ENCODE measurements at places on chromosomes 2 and 18.

DNA sequence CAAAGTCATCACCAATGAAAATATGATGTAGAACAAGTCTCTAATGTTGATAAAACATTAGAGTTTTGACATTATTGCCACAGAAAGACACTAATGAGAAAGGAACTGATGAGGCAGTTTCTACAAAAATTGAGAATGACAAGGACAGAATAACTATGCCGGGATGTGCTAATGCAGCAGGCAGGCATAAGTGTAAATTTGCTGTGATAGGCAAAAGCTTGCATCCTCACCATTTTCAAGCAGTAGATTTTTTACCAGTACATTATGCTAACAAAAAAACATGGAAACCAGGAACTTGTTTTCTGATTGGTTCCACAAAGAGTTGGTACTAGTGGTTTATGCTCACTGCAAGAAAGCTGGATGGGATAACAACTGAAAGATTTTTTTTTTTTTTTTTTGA, 715.5 kb upstream of the LRRTM4 start:
- DNase-seq, result no peak

- DNase-seq, result no peak
Measured at GRCh38 chr2:163187119-163187518, 348.6 kb upstream of the KCNH7 start.

GRCh38 chr18:13161276-13161899, 57.2 kb upstream of the LDLRAD4 start:
- no peak for DNase-seq

DNA sequence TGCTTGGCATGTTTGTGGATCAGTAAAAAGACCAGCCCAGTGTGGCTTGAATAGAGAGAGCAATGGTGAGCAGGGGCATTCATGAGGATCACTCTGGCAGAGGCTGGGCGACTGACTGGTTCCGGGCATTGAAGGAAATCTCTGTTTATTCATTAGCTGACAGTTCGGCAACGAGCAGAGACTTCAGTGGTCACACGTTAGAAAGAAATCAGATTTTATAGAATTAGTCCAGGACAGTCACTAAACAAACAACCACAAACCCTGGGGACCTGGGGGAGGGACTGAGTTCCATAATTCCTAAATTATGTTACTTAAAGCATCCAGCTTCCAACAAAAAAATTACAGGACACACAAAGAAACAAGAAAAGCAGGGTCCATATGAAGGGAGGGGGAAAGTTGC, 72.5 kb downstream of the NOL10 start:
- DNase-seq, result no peak

GRCh38 chr18:71986351-71987050, 557.6 kb downstream of the CBLN2 start:
- no peak for DNase-seq

DNA sequence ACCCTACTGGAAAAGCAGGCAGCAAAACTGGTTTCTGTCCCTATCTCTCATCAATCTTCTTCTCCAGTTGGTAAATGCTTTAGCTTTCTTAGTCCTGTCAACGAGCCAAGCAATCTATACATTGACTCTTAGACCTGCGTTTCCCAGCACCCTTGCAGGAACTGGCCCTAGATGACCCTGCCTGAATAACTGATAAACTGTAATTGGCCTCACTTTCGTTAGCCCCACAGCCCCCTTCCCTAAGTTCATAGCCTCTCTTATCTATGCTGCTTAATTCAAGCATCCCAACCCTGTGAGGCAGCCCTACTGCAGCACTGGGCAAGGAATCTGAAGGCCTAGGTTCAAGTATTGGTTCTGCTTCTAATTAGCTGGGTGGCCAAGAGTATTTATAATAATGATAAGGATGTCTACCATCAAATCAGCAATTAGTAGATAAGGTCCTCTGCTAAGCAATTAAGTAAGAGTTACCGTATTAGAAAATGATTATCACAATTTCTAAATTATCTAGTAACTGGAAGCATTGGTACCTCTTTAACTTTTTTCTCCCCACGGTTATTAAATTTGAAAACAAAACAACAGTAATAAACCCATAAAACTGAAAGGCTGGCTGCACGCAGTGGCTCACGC, 86.4 kb upstream of the RMDN2 start:
- no peak for DNase-seq

GRCh38 chr18:23563377-23564043, 22.8 kb downstream of the NPC1 start:
- DNase-seq, result no peak

DNA sequence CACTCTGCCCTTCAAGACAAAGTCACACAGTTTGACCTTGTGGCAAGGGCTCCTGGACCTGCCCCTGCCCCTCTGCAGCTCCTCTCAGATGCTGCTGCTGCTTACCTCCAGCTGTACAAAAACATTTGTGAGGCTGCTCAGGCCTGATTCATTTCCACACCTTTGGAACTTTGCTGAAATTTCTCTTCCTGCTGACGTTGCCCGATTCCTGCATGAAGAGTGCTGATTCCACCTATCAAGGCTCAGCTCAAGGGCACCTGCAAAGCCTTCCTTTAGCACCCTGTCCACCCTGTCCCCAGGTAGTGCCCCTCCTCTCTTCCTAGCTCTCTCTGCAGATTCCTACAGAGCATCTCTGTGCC, 738.3 kb upstream of the HS6ST1 start:
- no peak for DNase-seq

DNA sequence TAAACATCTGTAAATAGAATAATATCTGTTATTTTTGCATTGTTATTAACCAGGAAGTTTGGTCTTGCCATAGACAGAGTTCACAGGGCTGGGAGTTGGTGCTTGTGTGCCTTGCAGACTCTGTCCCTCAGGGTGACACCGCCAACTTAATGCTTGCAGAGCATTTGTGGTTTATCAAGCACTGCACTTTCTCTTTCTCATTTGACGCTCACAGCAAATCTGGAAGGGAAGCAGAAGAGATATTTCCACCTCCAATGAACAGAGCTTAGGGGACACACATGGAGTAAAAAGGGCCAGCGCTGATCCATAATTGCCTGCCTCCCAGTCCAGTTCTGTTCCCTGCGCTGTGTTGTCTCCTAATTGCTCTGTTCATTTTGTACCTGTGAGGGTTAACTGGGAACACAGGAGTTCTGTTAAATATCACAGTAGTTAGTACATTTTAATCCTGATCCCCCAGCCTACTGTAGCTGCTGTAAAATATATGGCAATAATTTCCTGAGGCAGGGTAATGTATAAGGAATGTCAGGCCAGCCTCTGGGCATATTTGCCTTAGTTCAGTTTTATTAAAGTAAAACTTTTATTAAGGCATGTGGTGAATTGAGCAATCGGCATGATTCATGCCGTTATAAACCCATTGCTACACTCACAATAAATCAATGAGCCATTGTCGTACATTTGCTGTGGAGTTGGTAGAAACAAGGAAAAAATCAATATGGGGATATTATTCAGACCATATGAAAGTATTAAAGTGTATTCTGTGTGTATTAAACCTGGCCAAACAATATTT, 182.5 kb upstream of the OSR1 start:
- no peak for DNase-seq

DNA sequence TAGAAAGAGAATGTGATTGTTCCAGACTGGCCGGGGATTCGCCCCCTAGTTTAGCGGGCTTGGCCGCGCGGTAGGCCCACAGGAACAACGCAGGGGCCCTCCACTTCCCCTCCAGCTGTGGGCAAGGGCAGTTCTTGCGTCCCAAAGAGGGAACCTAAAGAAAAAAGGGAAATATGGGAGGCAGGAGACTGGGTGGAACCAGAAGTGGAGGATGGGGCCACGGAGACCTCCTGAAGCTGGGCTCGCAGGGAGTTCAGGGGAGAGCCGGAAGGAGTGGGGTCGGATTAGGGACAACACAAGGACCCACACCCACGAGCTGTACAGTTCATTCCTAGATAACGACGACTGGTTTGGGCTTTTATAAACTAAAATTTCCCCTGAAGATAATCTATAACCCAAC, 18.2 kb downstream of the GNLY start:
- DNase-seq, result no peak

- no peak for DNase-seq
Measured at GRCh38 chr2:17940091-17940630, 61.7 kb downstream of the KCNS3 start.

- DNase-seq, result no peak
Measured at GRCh38 chr2:218781691-218782527, at the start of gene CYP27A1. Gene CYP27A1, plus strand, starts transcription at chr2:218782147. Its CDS starts 36 bp downstream, at chr2:218782183.

- no peak for DNase-seq
Measured at GRCh38 chr2:218405746-218406208, 6.1 kb downstream of the CTDSP1 start.

- DNase-seq, result no peak
Measured at GRCh38 chr2:12162269-12163247, 416.1 kb downstream of the LPIN1 start.

GRCh38 chr2:181185421-181185820, 205.0 kb downstream of the UBE2E3 start:
- no peak for DNase-seq

DNA sequence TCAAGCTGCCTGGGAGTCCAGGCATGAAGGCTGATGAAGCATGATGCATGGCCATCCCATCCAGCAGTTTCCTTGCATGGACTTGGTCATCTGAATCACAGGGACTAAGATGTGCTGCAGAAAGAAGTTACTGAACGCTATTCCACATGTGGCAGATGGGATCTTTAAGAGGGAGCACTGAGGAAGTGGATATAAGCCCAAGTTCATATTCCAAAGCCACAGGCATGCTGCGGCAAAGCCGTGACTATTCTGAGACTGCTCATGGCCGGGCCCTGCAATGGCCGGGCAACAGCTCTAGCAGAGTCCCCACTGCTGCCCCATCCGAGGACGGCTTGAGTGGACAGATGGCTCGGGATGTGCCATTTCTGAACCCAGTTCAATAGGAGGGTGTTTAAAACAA, 61.5 kb downstream of the STPG4 start:
- no peak for DNase-seq

DNA sequence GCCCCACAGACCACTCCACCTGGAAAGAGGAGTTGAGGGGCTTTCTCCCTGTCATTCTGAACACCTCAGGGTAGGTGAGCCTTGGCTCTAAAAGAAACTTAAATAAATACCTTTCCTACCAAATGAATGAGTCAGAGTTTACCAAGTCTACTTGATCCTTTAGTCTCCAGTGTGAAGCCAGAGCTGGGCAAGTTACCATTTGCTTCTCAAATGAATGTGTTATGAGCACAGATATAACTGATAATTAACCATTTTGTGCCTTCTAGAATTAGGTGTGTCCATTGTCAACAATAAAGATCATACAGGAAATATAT, 347.7 kb downstream of the KIAA1328 start:
- DNase-seq, result no peak

GRCh38 chr18:37561986-37562385, 3.6 kb downstream of the CELF4 start:
- no peak for DNase-seq

GRCh38 chr2:183723278-183723677, 599.0 kb downstream of the NUP35 start:
- no peak for DNase-seq

DNA sequence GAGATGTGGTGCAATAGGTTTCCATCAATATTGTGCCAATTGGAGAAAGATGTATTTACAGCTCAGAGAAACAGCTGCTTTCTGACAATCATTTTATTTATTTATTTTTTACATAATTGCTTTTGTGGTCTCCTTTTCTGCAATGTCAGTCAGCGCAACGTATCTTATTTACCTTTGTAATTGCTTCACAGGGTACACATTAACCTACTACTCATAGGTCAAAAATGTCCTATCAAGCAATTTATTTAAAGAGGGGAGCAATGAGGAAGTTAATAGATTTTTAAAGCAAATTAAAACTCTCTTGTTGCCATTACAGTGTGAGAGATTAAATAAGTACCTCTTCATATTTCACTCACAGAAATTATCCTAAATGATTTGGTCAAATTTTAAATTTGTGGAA, 291.0 kb downstream of the CALCRL start:
- no peak for DNase-seq

DNA sequence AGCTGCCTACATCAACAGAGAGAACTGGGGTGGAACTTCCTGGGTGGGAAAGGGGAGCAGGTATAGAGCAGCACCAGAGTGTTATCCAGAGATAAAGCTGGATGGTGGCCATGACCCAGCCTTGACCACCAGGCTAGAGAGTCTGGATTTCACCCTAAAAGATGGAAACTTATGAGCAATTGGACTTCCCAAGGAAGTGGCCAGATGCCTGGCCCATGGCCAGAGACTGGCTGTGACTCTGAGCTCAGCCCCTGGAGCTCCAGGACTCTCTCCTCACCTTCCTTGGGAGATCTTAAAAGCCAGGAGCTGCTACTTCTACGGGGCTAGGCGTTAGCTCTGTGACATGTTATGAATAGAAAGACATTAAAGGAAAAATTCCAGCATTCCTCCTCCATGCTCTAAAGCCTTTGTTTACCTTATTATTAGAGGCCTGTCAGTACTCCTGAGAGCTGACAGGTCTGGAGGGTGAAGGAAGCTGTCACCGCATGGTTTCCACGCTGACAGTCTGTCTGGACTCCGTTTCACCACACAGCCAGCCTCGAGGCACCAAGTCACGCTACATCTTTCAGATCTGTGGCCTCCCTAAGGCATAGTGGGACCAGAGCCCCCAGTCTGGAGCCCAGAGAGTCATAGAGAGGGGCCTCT, 260.0 kb upstream of the SIX2 start:
- no peak for DNase-seq

DNA sequence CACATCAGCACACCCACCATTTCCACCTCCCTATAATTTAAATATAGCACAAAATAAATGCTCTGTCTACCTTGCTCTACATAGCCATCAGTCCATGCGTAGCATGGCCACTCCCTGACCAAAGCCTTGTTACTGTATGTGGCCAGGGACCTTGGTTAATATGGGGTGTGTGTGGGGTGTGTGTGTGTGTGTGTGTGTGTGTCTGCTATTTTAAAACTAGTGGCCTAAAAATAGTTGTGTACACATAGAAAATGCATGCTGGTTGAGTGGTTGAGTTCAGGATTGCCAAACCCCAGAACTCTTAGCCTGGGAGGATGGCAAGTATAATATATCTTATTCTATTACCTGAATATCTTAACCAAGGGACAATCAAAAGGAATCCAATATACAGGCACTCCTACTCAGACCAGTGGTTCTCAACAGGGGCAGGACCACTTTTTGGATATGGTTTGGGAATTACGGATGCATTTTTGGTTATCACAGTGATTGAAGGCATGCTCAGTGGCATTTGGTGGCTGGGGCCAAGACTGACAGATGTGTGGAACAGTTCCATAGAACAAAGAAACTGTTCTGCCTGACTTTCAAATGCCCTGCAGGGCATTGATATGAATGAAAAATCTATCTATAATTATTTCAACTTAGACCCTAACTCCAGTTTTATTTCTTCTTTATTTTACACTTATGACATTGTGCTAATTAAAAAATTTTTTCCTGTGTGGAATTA, 72.3 kb upstream of the PSME4 start:
- DNase-seq, result peak; percentile 44

DNA sequence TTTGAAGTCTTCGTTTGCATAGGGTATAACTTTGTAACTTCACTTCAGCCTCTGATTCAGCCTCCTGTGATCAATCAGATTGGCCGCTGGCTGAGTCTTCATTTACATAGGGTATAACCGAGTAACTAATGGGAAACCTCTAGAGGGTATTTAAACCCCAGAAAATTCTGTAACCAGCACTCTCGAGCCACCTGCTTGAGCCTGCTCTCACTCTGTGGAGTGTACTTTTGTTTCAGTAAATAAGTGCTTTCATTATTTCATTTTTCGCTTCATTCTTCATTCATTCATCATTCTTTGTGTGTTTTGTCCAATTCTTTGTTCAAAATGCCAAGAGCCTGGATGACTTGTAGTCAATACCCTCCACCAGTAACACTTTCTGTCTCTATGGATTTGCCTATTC, 56.4 kb downstream of the CCDC85A start:
- DNase-seq, result no peak

GRCh38 chr2:33000986-33001385, 54.2 kb downstream of the LTBP1 start:
- DNase-seq, result no peak

- DNase-seq, result no peak
Measured at GRCh38 chr2:91477731-91478672, 2786.5 kb downstream of the RPIA start.
